B cell (primary cell): ENCODE measurements at places on chromosomes 4 and X.

DNA sequence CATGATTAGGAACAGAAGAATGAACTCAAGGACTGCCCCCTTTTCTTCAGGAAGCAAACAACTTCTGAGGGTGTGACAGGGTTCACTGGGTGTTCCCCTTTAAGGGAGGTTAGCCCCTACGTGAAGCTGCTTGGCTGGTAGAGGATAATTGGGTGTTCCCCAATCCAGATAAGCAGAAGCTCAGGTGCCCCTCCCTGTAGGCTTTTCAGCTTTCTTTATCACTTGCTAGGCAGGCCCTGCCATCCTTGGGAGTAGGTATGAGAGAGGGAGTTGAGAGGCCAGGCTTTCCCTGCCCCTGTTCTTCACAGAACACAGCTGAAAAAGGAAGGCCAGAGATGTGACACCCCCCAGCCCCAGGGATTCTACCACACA lies 44.2 kb downstream of the RTL9 start:
- DNase-seq, result no peak

GRCh38 chr4:174593701-174594100 lies 71.4 kb upstream of the HPGD start:
- no peak for DNase-seq

GRCh38 chr4:2867758-2868491 lies 24.3 kb downstream of the ADD1 start:
- DNase-seq, result no peak

GRCh38 chrX:24253030-24253429 lies 60.8 kb downstream of the SUPT20HL2 start:
- DNase-seq, result no peak

DNA sequence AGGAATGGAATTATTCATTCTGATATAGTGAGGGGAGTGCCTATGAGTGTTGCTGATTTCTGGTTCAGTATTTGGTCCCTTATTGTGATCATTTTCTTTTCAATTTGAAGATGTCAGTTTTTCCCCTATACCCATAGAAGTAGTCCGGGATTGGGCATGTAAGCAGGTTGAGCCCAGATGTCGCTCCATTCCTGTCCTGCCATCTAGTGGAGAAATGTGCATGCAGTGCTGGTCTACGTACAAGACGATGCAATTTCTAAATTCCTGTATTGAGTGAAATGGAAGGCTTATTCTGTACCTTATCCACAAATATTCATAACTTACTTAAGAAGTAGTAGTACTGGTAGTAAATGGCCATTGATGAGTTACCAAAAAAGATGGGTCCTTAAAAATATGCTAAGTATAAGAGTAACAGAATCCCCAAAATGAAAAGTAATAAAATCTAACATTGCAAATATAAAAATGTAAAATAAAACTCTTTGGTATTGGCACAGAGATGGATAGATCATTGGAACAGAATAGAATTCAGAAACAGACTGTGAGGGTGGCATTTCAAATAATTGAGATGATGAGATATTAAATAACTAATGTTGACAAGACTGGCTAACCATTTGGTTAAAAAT lies 60.9 kb downstream of the UGT8 start:
- DNase-seq, result peak; percentile 78

- DNase-seq, result no peak
Measured at GRCh38 chr4:97330917-97331316, 812.4 kb downstream of the STPG2 start.

- no peak for DNase-seq
Measured at GRCh38 chr4:52840531-52841370, 21.4 kb upstream of the RASL11B start.

DNA sequence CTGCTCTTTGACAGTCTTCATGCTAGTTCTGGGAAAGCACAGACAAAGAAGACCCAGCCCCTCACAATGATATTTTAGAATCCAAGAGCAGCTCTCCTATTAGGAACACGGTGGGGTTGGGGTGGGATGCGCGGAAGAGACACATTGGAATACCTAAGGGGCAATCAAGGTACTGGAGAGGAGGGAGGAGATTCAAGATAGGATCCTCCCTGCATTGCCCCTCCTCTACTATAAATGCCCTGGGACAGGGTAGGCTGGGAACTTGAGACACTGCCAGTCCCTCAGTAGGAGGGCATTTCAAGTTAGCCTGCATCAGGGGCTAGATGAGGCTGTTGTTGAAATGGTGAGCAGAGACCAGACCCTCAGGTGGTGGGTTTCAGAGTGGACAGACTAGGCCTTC lies 5.1 kb downstream of the MAGEB17 start:
- no peak for DNase-seq

- no peak for DNase-seq
Measured at GRCh38 chrX:119790977-119791436, 423 bp downstream of the RPL39 start.

- DNase-seq, result no peak
Measured at GRCh38 chr4:150108691-150109090, 30.4 kb downstream of the DCLK2 start.

- no peak for DNase-seq
Measured at GRCh38 chrX:1894740-1895139, 279.9 kb downstream of the ASMT start.

DNA sequence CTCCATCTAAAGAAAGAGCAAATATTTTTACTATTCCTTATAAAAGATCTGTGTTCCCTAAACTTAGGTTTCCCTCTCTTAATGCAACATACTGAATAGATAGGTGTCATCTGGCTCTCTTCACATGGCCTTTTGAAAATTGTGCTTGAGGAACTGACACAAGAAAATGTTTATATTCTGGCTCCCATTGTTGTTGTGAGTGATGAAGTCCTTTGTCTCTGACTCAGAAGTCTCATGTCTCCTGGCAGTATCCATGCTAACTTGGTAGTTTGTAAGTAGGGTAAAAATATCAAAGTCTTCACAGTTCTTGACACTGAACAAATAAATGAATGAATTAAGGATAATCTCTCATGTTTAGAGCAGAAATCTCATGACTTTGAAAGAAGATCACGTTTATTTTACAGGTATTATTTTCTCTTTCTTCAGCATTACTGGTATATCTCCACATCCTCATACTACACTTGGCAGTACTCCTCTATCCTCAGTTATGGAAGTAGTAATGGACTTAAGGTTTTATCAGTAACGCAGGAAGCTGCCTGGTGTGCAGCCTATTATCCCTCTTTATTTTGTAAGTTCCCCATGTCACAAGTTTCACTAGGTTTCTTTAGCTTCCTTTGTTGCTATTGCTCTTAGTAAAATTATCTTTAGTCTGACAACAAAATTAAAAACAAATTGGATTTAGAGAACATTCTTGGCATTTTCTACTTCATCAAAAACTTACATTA lies 14.2 kb upstream of the PABPC4L start:
- DNase-seq, result no peak

- DNase-seq, result no peak
Measured at GRCh38 chr4:115670930-115671329, 557.5 kb upstream of the NDST4 start.

DNA sequence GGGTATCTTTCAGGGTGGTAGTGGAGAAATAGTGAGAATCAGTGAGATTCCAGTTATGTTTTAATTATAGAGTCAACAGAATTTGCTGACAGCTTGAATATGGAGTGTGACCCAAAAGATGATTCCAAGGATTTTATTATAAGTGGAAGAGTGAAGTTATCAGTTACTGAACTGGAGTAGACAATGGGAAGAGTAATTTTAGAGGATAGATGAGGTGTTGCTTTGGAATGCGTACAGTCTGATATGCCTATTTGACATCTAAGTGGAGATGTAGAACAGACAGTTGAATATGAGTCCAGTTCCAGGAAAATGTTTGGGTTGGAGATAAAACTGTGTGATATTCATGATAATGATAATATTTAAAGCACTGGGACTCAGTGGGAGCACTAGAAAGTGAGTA lies 174.2 kb downstream of the MAPK10 start:
- no peak for DNase-seq

- DNase-seq, result no peak
Measured at GRCh38 chr4:1768367-1769034, 24.6 kb upstream of the FGFR3 start.

GRCh38 chrX:103220511-103221323 lies 5.8 kb downstream of the BEX4 start:
- DNase-seq, result no peak

- no peak for DNase-seq
Measured at GRCh38 chr4:88720451-88721428, 23.1 kb upstream of the NAP1L5 start.

GRCh38 chr4:185470501-185471195 lies 885 bp downstream of the CCDC110 start:
- DNase-seq, result peak; percentile 81

- no peak for DNase-seq
Measured at GRCh38 chr4:155571184-155571944, 95.3 kb upstream of the GUCY1A1 start.

DNA sequence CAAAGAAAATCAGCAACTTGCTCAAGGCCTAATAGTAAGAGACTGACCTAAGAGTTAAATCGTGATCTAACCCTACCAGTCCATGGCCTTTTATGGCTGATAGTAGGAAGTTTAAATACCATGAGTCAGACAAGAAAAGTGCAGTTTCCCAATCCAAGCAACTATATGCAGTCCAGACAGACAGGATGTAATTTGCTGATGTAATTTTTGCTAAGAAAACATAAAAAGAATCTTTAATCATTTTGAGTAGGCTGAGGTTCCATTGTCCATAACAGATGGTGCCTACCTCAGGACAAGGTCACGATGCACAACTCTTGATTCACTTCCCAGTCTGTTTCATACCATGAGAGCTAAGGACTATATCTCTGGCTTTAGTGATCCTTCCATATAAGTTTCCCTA lies 317.5 kb upstream of the GRIA3 start:
- no peak for DNase-seq

- no peak for DNase-seq
Measured at GRCh38 chr4:128525992-128526630, 238.5 kb upstream of the PGRMC2 start.
